H54 (cell line): ENCODE measurements at places on chromosomes 6 and 20.

GRCh38 chr6:33183071-33183683, 9.1 kb downstream of the COL11A2 start:
- DNase-seq = no peak

GRCh38 chr20:52402950-52403349, 211.4 kb upstream of the ZFP64 start:
- DNase-seq = no peak

DNA sequence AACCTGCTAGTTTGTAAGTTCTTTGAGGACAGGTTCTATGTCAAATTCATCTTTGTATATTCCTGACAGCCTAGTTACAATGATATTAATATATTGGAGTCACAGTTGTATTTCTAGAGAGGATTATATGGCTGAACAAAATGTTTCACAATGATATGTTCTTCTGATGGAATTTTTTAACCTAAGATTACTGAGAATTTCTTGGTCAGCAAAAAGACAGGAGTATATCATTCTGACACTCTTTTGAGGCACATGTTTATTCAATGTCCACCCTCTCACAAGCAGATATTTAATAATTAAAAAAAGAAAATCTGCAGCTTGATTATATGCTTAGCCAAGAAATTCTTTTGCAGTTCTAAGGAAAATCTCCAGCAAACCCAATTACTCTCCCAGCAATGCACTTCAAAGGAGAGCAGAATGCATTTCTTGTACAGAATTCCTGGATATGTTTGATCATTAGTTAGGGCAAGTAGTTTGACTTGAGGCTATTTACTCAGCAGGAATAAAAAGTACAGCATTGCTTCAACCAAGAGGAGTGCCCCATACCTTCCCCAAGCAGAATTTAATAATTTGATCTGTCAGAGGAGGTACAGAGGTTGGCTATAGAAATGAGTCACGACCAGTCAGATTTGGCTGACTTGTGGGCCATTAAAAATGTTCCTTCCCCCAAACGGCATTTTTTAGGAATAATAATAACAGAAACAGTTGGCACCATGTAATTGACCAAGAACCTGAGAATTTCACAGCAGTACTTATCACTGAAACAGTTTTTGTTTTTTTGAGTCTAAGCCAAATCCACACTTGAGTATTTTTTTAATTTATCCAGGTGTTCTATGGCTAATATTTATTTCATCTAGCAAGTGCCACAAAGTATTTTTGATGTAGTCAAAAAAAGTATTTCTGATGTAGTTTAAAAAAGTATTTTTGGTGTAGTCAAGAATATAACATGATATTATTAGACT, 508.1 kb upstream of the FLRT3 start:
- no peak for DNase-seq

GRCh38 chr20:41049451-41049850, 20.8 kb downstream of the TOP1 start:
- no peak for DNase-seq

GRCh38 chr6:125746731-125747588, 2.5 kb upstream of the HEY2 start:
- DNase-seq = no peak

DNA sequence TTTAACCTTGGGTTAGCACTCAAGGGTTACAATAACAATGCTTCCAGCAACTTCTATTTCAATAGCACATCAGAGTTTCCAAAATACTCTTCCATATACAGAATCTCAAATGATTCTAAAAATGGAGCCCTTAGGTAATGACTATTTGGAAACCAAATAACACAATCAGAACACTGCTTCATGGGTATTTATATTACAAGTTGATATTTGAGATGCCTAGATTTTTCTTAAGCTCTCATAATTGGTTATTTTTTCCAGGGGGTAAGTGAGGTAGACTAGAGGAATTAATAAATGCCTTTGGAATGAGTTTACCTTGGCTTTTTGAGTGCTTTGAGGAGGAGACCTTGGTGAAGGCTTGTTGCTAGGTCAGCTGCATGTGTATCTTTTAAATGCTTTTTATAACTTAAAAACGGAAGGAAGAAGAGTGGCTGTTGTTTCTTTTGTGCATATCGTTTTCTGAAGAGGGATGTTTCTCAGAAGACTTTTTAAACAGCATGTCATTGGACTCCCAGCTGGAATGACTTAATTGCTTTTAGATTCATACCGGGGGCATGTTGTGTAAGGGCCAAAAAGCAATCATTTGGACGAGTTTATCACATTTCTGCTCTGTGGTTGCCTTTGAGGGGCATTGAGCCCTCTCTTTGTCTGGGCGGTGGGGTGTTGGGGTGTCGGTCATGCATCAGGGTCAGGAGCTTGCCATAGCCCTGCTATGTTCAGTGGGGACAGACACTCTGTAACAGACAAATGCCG, 186.0 kb downstream of the DTNBP1 start:
- no peak for DNase-seq

- peak; percentile 8 for DNase-seq
Observed at GRCh38 chr6:80163754-80164187, 57.3 kb downstream of the BCKDHB start.

- DNase-seq = no peak
Observed at GRCh38 chr6:33036535-33036934, 27.1 kb upstream of the HLA-DOA start.

- no peak for DNase-seq
Observed at GRCh38 chr6:9481292-9482029, 933.4 kb downstream of the TFAP2A start.

- no peak for DNase-seq
Observed at GRCh38 chr6:170286934-170287265, 4.0 kb downstream of the DLL1 start.

- DNase-seq = no peak
Observed at GRCh38 chr6:139472351-139473015, 98.0 kb upstream of the CITED2 start.

DNA sequence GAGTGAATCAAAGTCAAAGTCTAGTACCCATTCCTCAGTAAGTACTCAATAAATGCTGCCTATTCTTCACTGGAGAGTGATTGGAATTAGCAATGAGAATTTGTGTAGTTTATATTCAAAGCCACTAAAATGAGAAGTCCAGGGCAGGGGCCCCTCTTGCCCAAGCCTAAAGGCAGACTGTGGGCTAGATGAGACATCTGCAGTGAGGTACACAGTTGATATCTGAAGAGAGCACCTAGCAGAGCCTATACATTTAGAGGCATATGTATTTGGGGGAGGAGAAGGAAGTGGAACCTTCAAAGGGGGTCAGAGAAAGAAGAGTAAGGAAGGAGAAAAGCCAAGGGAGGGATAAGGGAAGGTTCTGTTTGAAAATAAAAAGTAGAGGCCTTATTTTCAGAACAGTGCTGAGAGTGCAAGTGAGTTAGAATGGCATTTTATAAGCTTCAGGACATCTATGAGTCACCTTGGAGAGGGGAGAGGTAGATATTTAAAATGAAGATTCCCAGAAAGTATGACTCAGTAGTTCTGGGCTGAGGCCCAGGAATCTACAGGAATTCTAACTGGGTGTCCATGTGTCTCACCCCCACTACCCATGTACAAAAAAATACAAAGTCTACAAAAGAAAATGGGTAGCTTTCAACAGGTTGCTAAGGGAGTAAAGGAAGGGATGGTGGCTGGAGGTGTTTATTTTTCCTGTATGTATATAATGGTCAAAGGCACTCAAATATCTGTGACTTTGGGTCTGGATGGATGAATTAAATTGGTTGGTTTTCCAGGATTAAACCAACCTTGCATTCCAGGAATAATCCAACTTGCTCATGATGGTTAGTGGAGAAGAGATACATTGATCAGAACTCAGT, 135.1 kb downstream of the ZFP64 start:
- DNase-seq = peak; percentile 39

- no peak for DNase-seq
Observed at GRCh38 chr6:36955136-36955535, 598 bp downstream of the PI16 start.

- DNase-seq = no peak
Observed at GRCh38 chr20:17525650-17526049, 5.5 kb downstream of the BFSP1 start.

DNA sequence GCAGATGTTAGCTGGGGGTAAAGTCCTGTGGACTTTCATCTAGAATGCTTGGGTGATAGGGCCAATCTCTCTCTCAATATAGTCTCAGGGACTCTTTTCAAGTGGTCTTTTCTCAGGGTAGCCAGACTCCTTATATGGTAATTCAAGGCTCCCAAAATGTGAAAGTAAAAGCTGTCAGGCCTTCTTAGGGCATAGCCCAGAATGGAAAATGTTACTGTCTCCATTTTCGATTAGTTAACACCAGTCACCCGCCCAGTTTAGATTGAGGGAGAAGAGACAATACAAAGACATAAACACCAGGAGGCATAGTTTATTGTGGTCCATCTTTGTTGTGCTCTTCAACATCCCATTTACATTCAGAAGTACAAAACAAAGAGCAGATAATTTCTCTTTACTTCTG, 295.8 kb downstream of the EPHA7 start:
- DNase-seq = no peak

DNA sequence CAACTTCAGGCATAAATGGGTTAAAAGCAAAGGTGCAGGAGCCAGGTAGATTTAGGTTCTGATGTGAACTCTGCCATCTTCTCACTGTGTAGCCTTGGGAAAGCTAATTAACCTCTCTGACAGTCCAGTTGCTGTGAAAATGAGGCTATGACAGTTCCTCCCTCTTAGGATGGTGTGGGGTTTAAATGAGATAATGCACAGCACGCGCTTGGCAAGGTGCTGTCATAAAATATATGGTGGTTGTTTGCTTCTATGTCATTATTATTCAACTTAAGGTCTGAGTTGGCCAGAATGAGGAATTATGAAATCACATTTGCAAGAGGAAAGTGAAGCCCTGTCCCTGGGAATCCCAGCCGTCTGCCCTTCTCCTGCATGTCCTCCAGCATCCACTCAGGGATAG, 15.5 kb upstream of the BCAS1 start:
- no peak for DNase-seq

DNA sequence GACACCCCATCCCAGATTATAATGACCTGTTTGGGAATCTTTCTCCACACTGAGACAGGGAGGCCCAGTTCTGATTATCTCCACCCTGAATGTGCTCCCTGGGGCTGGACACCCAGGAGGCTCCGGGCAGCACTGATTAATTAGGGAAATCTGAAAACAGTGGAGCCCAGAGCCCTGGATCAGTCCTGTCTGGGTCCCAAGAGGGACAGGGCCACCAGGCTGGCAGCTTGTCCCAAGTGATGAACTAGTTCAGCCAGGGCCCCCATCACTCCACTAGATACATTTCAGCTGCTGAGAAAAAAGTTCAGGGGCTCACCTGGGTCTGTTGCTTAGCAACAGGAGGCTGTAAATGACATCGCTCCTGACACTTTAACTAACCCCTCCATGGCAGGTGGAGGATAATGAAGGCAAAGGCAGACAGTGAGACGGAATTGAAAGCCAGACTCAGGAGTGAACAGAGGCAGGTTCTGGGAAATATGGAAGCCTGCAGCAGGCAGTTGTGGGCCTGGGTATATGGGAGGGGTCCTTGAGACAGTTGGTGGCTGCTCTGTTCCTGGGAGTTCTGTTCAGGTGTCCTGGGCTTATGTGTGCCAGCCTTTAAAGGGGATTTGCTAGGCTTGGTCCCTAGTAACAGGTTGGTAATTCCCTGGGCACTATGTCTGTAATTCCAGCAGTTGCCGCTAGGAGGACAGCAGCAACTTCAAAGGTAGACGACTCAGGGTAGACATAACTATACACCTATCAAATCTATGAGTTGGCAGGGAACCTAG, 78.3 kb upstream of the CTNNBL1 start:
- peak; percentile 20 for DNase-seq

- DNase-seq = no peak
Observed at GRCh38 chr6:32967151-32968091, 973 bp upstream of the BRD2 start.

- DNase-seq = peak; percentile 4
Observed at GRCh38 chr6:105769987-105770386, 316.1 kb upstream of the PRDM1 start.

GRCh38 chr6:152554851-152555250, 82.3 kb downstream of the SYNE1 start:
- DNase-seq = no peak

GRCh38 chr20:9294041-9294440, 220.3 kb upstream of the LAMP5 start:
- no peak for DNase-seq

DNA sequence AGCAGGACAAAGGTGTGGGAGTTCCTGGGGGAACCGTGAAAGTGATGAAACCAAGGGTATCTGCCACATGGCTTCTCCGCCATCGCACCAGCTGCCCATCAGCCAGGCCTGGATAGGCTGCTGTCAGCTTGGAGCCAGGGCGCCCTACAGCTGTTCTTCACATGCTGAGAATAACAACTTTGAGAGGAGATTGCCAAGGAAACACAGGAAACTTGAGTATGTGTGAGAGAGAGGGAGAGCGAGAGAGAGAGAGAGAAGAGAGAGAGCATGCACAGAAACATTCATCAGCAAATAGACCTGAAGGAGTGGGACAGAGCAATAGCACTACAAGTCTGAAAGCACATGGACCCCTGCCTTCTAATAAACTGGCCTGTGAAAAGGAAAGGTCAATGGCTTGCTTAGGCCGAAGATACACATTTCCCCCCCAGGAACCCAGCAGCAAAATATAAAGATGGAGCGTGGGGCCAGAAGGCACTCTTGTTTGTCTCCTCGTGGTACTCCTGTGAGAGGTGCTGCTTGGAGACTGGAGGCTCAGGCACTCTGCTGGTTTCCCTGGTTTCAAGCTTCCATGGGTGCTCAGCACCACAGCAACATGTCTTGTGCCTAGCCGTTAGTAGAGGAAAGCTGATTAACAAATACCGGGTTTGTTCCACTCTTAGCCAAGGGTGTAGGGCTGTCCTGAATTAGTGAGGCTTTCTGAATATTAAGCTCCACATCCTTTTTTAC, 53.0 kb downstream of the SNAP25 start:
- no peak for DNase-seq

GRCh38 chr20:50070361-50070760, 42.6 kb downstream of the UBE2V1 start:
- no peak for DNase-seq

DNA sequence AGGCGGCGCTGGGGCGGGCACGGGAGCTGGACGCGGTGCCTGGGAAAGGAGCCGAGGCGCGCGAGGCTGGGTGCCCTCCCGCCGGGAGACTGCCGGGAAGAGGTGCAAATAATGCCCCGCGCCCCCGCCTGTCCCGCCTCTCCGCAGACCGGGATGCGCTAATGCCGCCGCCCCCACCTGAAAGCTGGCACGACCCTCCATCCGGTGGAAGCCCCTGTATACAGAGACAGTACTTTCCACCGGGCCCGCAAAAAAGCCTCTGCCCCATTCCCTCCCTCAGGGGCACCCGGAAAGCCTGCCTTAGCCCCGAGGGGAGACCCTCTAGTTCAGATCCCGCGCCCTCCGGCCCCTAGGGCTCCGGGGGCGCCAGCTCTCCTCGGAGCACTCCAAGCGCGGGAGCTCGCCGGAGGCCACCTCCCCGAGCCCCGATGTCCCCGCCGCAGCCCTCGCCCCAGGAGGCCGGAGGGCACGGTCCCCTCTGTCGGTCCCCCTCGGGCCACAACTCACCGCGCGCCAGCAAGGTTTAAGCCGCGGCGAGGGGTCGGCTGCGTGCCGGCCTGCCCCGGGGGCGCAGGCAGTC, 1.2 kb downstream of the GRM4 start:
- no peak for DNase-seq

DNA sequence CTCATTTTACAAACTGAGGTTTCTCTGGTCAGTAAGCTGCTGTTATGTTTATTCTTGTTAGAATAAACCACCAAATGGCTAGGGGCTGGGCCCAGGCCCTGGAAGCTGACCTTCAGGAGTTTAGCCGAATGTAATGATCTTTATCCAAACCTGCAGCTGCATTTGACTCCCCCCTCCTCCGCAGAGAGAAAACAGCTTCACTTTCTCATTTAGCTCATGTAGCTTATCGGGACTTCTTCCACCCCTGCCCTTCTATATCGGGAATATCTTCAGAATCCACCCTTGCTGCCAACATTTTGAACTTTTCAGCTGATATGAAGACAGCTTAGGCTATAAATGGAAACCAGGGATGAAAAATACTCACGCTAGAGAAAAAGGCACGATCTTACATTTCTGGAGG, 102.6 kb downstream of the ZMYND8 start:
- no peak for DNase-seq
